Renal cortical epithelial cell (primary cell): ENCODE measurements at places on chromosomes 11 and 22. TPM values are rescaled to one million over a fixed set of nuclear protein-coding genes. Genes with fewer than 3 reads are reported as not detected.

GRCh38 chr11:132540581-132540980 lies 991.7 kb downstream of the OPCML start:
- DNase-seq: no peak

GRCh38 chr22:40001800-40002577 lies 7.2 kb downstream of the FAM83F start:
- DNase-seq: no peak

DNA sequence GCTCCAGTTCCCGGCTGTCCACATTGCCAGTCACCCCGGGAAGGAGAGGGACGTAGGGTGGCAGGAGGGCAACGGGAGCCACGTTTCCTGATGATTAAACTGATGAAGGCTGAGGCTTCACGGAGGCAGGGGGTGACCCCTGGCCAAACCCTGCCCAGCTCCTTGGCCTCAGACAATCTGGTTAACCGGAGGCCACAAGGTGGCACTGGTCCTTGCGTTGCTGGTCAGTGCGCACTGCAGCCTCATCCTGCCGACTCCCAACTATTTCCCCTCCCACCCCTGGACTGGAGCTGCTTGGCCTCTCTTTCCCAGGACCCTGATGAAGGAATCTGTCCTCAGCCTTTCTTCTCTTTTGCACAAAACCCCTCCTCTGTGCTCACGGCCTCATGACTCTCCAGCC lies 75.3 kb downstream of the PDE2A start:
- DNase-seq: no peak

DNA sequence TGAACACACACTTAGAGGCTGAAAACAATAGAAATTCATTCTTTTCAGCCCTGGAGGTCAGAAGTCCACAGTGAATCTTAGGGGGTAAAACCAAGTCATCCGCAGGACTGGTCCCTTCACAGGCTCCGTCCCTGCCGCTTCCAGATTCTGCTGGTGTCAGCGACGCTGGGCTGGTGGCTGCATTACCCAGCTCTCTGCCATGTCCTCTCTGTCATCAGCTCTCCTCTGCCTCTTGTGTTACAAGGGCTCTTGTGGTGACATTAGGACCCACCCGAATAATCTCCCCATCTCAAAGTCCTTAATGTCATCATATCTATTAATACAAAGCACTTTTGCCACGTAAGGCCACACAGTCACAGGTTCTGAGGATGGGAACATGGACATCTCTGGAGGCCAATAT lies 47.7 kb upstream of the ANO1 start:
- no peak for DNase-seq

DNA sequence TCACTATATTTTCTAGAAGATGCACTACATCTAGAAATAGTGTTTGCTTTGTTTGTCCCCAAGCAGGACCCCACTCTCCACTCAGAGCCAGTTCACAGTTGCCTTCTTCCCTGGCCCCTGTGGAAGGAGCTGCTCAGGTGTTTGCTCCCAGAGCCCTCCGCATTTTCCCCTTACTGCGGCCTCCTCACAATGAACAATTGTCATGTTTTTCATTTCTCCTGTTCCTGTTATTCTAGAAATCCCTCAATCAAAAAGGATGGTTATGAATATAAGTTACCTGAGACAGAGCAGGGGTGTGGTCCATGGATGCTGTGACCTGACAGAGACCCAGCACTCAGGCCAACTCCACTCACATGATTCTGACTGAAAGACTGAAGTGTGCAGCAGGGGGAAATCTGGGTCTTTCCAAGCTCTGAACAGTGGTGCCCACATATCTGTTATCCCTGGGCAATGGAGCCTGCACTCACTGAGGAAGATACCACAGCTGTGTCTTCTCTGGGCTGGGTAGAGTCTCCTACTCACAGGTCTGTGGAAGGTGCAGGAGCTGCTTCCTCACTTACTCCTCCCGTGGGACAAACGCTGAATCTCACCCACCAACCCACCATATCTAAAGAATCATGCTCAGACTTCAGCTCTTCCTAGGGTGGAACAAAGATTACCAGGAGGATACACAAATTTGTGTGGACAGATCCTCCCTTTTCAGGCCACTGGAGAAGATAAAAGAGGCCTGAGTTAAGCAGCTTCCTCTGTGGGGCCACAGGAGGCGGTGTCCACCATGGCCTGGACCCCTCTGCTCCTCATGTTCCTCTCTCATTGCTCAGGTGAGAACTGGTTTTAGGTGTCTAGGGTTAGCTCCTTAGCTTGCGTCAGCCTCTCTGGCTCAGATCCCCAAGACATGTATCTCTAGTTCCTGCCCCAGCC lies 87.1 kb upstream of the TOP3B start:
- no peak for DNase-seq

DNA sequence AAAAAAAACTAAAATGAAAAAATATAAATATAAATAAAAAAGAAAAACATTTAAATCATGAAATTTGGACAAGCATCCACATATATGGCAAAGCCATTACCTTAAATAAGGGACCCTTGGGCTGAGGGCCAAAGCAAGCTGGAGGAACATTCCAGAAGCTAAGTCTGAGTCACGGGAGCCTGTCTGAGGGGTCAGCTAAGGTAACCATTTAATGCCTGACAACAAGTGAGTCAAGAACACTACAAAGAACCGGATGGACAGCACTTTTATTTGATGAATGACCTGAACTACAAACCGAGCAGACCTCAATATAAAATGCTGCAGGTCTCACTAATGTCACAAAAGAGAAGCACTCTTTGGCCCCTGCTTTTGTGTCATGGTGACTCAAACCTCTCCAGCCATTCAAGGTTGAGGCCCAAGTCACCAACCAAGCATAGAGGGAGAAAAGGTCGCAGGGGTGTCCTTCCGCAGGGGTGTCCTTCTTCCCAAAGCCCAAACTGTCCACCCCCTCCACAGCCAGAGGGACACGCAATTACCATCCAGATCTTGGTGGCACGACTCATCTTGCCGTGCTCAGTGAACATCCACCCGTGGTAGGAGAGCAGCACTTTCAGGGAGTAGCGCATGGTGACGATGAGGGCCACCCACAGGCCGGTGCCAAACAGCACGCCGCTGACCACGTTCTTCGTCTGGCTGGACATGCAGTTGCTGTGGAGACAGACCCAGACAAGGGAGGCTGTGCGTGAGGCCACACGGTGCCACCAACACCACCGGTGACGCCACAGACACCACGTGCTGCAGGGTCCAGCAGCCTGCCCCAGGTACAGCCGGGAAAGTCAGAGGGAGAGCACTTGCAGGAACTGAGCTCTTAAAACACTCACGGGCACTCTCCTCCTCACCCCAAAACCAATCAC lies 34.5 kb downstream of the CPT1A start:
- peak; percentile 82 for DNase-seq

DNA sequence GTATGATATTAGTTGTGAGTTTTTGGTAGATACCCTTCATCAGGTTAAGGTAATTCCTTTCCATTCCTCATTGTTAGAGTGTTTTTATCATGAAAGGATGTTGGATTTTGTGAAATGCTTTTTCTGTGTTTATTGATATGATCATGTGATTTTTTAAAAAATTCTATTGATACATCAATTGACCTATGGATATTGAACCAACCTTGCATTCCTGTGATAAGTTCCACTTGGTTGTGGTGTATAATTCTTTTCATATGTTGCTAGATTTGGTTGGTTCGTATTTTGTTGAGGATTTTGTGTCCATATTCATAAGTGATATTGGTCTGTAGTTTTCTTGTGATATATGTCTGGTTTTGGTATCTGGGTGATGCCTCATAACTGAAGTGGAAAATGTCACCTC lies 6.7 kb downstream of the ANKRD13D start:
- DNase-seq: no peak

DNA sequence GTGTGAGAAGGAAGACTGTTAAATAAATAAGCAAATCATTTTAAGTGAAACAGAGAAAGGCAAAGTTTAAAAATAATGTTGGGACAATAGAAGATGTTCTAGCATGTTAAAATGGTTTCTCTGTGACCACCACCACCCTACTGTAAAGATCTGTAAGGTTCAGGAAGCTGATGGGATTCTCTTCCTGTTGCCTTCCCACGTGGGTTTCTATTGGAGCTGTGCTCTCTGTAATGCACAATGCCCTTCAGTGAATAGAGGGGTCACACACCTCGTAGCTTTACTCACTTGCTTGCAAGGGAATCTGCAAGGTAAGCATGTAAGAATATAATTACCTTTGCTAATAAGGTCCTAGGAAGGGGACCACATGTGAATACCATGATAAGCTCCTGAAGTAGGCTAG lies 170.5 kb downstream of the CASP12 start:
- DNase-seq: no peak

DNA sequence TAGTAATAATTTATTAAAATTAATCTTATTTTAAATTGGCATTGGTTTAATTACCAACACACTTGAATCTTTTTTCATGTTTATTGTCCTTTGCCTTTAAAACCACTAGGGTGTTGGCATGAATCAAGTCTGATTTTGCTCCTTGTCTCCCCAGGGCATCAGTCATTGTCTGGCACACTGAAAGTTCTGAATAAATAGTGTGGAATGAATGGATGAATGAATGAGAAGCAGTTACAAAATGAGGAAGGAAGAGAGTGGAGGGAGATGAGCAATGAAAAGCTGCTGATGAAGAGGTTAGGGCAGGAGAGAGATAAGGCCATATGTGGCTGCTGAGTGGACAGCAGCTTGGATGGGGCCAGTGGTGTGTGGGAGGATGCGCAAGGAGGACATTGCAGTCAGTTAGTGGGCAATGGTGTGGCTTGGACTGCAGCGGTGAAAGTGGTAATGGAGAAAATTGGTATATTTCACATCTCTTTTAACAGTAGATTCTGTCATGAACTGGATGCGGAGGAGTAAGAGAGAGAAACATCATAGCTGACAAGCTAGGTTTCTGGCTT lies 132.0 kb downstream of the SPON1 start:
- DNase-seq: no peak

DNA sequence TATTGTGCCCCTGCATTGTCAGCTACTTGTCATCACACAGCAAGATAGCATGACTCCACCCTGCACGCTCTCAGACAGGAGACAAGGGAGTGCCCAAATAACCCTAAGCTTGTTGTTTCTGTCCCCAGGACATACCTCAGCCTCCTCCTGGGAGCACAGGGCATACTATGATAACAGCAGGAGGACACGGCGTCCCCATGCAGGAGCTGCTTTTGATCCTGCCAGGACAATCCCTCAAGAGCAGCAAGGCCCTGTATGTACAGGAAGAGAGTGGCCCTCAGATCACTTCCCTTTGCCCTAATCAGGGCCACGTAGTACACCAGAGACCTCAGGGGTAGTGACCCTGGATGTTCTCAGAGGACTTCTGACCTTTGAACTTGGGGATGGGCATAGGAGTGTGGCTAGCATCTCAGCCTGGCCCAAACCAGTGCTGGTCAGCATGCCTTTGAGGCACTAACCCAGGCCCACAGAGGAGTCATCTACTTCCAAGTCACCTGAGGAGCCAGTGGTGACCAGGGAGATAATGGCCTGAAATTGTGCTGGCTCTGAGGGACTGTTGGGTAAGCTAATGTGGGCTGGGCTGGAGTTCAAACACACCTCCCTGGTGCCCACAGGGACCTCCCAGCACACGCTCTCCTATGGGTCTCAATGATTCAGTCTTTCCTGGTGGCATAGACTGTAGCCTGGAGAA lies 9.2 kb downstream of the APOA4 start:
- DNase-seq: no peak

GRCh38 chr11:128632141-128632791 lies 44.9 kb upstream of the ETS1 start:
- DNase-seq: peak; percentile 56

- no peak for DNase-seq
Observed at GRCh38 chr22:30782613-30783012, 87.9 kb downstream of the OSBP2 start.

GRCh38 chr11:70603756-70604211 lies 205.5 kb downstream of the CTTN start:
- no peak for DNase-seq

- DNase-seq: peak; percentile 95
Observed at GRCh38 chr22:36374603-36375024, 13.2 kb downstream of the MYH9 start.

- DNase-seq: peak; percentile 94
Observed at GRCh38 chr22:50305923-50306566, 1.4 kb downstream of the PLXNB2 start.

- peak; percentile 89 for DNase-seq
Observed at GRCh38 chr11:74929431-74930363, 19.2 kb downstream of the XRRA1 start.

DNA sequence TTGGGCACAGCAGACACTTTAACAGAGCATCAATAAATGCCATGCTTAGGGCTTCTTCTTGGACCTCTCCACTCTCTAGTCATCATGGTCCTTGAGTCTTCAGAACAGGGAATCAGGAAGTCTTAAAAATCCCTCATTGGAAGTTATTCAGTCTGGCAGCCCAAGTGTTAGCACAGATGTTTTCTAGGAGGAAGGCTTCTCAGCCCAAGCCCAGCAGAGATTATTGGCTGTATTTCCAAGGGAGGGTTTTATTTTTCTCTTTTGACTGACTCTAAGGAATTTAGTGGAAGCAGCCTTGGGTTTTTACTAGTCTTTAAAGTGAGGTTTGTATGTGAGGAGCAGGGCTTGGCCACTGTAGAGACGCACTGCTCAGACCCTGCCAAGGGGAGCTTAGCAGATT lies 41.9 kb downstream of the CEP164 start:
- no peak for DNase-seq

DNA sequence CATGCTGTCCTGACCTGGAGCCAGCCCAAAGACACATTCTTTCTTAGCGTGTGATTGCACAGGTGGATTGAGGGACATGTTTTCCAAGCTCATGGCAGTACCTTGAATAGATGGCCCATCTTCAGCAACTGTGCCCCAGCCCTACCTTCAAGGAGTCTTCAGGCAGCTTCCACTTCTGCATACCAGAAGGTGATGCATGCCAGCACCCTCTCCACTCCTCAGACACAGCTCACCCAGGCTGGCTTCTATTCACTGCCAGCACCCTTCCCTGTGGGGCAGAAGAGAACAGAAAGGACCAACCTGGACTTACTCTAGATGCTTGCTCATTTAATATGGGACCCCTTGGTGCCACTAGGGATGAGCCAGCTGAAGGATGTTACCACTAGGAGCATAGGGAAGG lies 466.4 kb upstream of the ISX start:
- no peak for DNase-seq

DNA sequence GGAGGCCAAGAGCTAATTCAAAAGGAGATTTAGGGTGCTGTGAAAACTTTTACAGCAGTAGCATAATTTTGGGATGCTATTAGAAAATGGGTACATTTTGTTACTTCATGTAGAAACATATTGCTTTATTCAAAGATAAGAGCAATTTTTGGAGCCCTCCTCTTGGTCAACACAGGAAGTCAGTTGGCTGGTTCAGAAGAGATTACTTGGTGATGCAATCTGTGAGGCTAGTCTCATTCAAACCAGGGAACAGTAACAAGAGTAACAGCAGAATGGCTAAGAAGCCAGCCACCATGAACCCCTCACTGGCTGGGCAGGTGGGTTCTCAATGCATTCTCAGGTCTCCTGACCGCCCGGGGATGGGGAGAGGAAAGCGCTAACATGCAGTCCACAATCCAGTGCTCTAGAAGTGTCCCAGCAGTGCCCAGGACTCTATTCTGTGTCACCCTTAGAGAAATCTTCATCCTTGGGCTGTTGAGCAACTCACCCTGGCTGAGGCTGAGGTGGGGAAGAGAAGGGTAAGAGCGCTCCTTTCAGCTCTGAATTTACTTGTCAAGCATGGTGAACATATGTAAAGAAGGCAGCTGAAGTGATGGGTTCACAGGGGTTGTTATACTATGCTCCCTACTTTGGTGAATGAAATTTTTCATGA lies 262.2 kb upstream of the UBASH3B start:
- no peak for DNase-seq

ALX4 gene
- not detected in 2 replicates for total RNA-seq

KCNK4 gene
- not detected in 2 replicates for total RNA-seq

IRAG1 gene
- total RNA-seq: under 0.01 and 0.15 TPM in 2 replicates

RAPSN gene
- total RNA-seq: 0.10 and 0.17 TPM in 2 replicates

KBTBD4 gene
- 28.1 and 31.7 TPM in 2 replicates for total RNA-seq

KIRREL3 gene
- total RNA-seq: 0.10 and 7.6 TPM in 2 replicates

F2 gene
- total RNA-seq: 1.1 TPM in 1 of 2 replicates, not detected in the other

FXYD6 gene
- total RNA-seq: 0.20 and 1.0 TPM in 2 replicates

MUC2 gene
- total RNA-seq: not detected in 2 replicates

OR56A1 gene
- total RNA-seq: not detected in 2 replicates
